Activated CD4-positive, alpha-beta T cell treated with anti-CD3 and anti-CD28 coated beads, Interleukin-2, Interleukin-4, amounts not matched to agents 100 ng/mL and 50 ng/mL, durations not matched to agents 16 hours and 8 hours (primary cell): ENCODE measurements at places on chromosomes 13 and 19.

DNA sequence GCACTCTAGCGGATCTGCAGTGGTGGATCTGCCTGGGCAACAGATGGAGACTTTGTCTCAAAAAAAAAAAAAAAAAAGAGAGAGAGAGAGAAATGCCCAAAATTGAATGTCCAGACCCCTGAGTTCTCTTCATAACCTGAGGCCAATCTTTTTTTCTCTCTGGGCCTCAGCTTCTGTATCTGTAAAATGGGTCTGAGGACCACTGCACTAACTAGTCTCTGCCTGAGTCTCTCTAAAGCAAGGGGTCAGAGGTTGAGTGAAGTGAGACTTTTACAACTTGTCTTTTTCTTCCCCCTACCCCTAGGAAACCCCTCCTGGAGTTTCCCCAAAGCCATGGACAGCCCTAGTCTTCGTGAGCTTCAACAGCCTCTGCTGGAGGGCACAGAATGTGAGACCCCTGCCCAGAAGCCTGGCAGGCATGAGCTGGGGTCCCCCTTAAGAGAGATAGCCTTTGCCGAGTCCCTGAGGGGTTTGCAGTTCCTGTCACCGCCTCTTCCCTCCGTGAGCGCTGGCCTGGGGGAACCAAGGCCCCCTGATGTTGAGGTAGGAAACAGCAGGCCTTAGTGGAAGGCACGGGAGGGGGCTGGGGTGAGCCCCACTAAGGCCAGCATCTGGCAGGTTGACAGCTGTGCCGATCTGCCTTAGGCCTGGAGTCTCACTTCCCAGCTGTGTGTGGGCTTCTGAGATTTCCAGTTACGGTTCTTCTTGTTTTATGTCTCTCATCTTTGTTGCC, 1.8 kb downstream of the TMEM91 start:
- DNase-seq = no peak

GRCh38 chr13:35481777-35482176, 5.3 kb upstream of the MAB21L1 start:
- no peak for DNase-seq

- no peak for DNase-seq
Observed at GRCh38 chr13:95604556-95604915, 40.0 kb downstream of the DZIP1 start.

DNA sequence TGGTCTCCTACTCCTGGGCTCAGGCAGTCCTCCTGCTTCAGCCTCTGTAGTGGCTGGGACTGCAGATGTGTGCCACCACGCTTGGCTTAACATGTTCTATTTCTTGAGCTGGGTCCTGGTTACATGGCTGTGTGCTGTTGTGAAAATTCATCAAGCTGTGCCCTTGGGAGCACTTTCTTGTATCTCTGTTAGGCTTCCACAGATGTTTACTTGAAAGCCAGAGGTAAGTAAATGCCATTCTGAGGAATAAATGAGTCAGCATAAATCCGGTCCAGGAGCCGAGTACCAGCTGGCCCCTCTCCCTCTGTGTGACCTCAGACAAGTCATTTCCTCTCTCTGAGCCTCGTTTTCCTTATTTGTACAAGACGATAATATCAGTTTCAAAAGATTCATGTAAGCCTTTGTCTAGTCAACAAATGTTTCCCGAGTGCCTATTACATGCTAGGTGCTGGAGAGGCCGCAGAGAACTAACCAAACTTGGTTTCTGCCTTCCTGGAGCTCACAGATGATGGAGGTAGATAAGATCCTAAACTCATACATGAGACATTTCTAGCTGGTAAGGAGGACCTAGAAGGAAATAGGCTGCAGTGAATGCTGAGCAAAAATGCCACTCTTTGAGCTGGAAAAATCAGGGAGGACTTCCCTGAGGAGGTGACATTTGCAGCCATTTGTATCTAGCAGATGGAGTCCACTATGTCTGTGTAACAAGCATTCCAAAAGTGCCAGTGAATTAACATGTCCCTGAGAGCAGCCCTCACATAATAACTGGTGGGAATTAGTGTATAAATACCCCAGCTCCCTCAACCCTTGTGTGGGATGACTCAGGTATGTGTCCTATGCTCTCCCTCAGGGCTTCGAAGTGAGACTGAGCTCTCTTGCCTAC, 2.7 kb upstream of the RASAL3 start:
- peak; percentile 94 for DNase-seq

DNA sequence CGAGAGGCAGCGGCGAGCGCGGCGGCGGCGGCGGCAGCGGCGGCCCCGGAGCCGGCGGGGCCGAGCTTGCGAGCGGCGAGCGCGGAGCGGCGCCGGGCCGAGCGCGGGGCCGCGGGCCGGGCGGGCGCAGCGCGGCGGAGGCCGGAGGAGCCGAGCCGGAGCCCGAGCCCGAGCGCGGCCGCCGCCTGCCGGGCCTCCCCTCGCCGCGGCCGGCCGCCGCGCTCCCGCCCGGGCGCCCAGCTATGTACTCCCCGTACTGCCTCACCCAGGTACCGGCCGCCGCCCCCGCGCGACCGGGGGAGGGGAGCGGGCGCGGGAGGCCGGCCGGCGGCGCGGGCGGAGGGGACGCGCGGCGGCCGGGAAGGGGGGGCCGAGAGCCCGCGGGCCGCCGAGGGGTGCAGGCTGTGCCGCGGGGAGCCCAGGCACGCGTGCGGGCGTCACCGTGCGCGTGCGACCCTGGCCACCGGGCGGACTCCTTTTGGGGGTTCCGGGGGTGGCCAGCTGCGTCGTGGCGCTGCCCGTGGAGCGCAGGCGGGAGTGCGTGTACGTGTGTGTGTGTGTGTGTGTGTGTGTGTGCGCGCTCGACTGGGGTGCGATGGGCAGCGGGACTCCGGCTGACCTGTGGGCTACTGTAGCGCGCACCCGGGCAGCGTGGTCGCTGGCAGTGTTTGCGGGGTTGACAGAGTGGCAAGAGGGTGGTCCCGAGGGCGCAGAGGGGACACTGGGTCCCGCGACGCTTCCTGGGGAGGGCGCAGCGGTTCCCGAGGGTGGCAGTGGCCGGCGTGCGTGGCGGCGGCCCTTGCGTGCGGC, 526 bp downstream of the NFIX start:
- no peak for DNase-seq

DNA sequence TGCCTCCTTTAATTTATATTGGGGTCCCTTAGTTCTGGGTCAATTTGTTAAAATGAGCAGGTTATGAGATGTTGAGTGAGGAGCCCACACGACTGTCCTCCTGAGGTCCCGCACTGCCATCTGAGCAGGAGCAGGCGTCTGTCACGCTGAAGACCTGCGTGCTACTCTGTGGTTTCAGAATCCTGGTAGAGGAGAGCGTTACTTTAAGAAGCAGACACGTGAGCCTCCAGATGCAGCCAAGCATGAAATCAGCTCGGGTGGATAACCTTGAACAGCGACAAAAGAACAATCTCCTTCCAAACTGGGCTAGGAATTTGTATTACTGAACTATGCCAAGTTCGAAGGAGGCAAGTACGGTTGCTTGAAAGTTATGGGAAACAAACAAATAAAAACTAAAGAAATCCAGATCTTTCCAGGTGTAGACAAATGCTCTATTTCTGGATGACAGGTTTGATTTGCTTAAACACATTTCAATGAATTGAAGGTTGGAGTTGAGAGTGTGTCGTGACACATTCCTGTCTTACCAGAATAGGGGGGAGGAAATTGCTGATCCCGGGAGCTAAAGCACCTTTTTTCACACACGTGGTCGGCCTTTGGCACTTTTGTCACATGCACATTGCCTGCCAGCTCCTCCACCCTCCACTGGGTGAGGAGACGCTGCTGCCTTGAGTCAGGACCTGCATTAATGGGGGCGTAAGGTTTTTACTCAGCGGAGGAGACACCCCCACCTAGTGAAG, 945.5 kb upstream of the SLC10A2 start:
- no peak for DNase-seq

- no peak for DNase-seq
Observed at GRCh38 chr19:13094771-13095392, 7.8 kb downstream of the LYL1 start.

DNA sequence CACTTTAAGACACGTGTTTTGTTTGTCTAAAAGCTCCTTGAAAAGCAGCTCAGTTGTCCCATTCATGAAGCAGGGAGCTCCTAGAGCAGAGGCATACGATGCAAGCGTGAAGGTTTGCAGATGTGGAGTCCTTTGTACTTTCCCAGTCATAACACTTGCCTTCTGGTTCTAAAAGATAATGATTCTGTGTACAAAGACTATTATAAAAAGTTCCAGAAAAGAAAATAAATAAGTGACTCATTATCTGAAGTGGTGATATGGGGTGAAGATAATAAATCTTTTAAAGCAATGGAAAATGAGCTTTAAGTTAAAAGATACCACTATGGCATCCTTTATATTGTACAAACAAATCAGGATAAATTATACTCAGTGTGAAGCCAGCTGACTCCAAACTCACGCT, 569.9 kb downstream of the MYO16 start:
- no peak for DNase-seq

DNA sequence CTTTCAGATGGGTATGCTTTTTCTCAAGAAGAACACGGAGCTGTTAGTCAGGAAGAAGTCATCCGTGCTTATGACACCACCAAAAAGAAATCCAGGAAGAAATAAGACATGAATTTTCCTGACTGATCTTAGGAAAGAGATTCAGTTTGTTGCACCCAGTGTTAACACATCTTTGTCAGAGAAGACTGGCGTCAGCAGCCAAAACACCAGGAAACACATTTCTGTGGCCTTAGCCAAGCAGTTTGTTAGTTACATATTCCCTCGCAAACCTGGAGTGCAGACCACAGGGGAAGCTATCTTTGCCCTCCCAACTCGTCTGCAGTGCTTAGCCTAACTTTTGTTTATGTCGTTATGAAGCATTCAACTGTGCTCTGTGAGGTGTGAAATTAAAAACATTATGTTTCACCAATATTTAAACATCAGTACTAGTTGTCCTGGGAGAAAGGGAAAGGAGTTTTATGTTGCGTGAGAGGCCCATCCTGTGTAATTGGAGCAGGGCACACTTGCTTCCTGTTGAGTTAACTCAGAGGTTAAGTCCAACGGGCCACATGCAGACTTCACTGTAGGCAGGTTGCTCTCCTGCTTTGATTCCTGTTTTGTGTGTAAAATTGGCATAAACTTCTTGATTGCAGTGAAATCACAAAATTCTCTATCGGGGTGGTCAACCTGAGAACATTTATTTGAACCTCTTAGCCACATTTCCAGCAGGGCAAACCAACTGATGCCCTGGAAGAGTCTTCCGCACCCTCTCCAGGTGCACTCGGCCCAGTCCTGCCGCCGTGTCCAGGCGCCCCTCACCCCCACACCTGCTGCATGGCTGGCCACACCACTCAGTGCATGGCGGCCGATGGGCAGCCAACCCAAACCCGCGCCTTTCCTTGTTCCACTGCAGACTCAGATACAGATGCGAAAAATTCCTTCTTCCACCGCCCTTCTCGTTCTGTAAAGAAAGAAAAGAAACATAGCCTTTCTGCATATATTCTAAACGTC, 31.6 kb downstream of the SHISA2 start:
- DNase-seq = no peak
